ENCODE measurements at places on chromosomes 1 and 21. TPM values are rescaled to one million over a fixed set of nuclear protein-coding genes. Genes with fewer than 3 reads are reported as not detected.

ELAPOR1 gene
- total RNA-seq: 0.86 TPM

DNA sequence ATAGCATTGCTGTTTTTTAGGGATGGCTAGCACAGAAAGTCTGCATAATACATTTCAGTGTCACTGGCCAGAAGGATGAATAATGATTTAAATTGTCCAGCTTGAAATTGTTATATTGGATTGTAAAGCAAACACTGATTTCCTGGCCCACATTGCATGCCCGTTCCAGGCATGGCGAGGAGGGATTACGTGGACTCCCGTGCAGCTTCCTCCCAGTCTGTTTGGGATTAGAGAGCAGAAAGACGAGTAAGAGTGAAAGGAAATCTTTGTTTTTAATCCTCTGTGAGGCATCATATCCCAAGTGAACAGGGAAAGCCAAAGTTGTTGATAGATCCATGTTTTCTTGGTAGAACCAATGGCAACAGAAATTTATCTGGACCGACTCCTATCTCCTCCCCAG is 8.4 kb downstream of the TRIM58 start:
- DNase-seq: no peak
- no peak overlapping the region for H3K4me3 ChIP-seq
- peaks cover 2% of the 10 kb centered on the region for H3K36me3 ChIP-seq
- H3K27me3 ChIP-seq: no peaks in the 10 kb centered on the region
- H3K27ac ChIP-seq: no peak overlapping the region

DNA sequence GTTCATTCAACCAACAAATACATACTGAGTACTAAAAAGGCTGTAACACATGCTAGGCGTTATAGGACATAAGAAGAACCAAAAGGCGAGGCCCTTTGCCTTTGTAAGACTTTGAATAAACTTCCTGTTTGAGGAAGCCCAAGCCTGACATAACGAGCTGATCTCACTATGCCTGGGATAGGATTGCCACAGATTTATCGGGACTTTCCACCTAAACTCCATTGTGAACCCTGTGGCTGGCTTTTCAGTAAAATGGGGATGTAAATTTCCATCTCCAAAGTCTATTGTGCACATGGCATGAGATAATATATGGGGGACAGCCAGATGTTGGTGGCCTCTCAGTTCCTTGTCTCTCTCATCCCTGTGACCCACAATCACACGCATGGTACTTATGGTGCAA is 41.9 kb downstream of the LMO4 start:
- H3K4me1 ChIP-seq: peaks cover 38% of the 10 kb centered on the region
- H3K36me3 ChIP-seq: peaks cover 9% of the 10 kb centered on the region
- H3K27me3 ChIP-seq: no peaks in the 10 kb centered on the region
- no peak overlapping the region for H3K4me3 ChIP-seq

GRCh38 chr1:67814121-67814772 is 19.0 kb downstream of the GNG12 start:
- peak overlapping the region; percentile 43 for H3K27ac ChIP-seq
- H3K4me1 ChIP-seq: peaks cover 15% of the 10 kb centered on the region
- H3K27me3 ChIP-seq: no peaks in the 10 kb centered on the region
- DNase-seq: no peak

GRCh38 chr21:35163411-35163810 is 114.3 kb upstream of the RUNX1 start:
- no peak for DNase-seq
- no peak overlapping the region for H3K27ac ChIP-seq
- H3K4me1 ChIP-seq: no peaks in the 10 kb centered on the region
- no peaks in the 10 kb centered on the region for H3K27me3 ChIP-seq

GRCh38 chr1:245871915-245872314 is 635.2 kb downstream of the SMYD3 start:
- H3K4me3 ChIP-seq: no peak overlapping the region
- peak overlapping the region; percentile 65 for H3K27ac ChIP-seq
- no peaks in the 10 kb centered on the region for H3K36me3 ChIP-seq
- DNase-seq: no peak
- H3K27me3 ChIP-seq: no peaks in the 10 kb centered on the region

DNA sequence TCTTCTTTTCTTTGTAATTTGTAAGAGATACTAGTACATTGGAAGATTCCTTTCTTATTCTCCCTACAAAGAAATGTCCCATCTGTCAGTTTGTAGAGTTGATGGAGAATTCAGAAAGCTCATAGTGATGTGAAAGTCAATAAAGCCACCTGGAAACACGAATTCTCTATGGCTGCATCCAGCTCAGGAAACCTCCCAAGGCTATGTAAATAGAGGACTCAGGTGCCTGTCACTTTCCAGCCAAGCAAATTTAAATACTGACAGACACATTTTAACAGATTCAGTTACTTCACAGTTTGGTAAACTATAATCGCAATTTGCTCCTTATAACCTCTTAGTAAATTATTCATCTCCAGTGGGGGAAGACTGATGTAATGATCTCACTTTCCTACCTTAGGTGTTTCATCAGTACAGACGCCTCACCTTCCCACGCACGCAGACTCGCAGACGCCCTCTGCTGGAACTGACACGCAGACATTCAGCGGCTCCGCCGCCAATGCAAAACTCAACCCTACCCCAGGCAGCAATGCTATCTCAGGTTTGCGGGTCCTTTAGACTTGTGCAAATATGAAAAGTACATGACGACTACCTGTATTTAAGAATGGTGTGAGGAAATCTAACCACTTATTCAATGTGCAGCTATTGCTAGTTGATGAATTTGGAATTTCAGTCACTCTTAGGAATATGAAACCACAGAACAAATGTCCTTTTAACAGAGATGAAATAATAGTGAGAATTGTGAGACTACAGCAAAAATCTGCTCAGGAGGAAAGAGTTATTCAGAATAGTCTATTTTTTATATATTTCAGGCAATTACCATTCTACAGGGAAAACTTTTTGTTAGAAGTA is 60.6 kb downstream of the PTPRC start:
- peak; percentile 40 for DNase-seq
- no peaks in the 10 kb centered on the region for H3K36me3 ChIP-seq
- H3K27me3 ChIP-seq: peaks cover 2% of the 10 kb centered on the region
- H3K27ac ChIP-seq: no peak overlapping the region
- H3K4me3 ChIP-seq: peak overlapping the region; percentile 16
- H3K4me1 ChIP-seq: peaks cover 27% of the 10 kb centered on the region

- H3K27ac ChIP-seq: no peak overlapping the region
- DNase-seq: no peak
- no peak overlapping the region for H3K4me3 ChIP-seq
- no peaks in the 10 kb centered on the region for H3K4me1 ChIP-seq
Measured at GRCh38 chr1:233061265-233061664, 110.9 kb downstream of the NTPCR start.

GRCh38 chr1:25481625-25482024 is 50.9 kb downstream of the MACO1 start:
- peaks cover 44% of the 10 kb centered on the region for H3K4me1 ChIP-seq
- H3K4me3 ChIP-seq: no peak overlapping the region
- DNase-seq: no peak
- peaks cover 5% of the 10 kb centered on the region for H3K36me3 ChIP-seq
- no peaks in the 10 kb centered on the region for H3K27me3 ChIP-seq
- no peak overlapping the region for H3K27ac ChIP-seq
